ENCODE measurements at places on chromosomes 5 and 9.
A peak's percentile ranks its signal among the peaks of the same experiment; 100 is the strongest.

GRCh38 chr9:2337131-2337530 is 284.5 kb upstream of the VLDLR start:
- no peak for DNase-seq

GRCh38 chr5:78574731-78575161 is 73.8 kb downstream of the LHFPL2 start:
- no peak for DNase-seq

DNA sequence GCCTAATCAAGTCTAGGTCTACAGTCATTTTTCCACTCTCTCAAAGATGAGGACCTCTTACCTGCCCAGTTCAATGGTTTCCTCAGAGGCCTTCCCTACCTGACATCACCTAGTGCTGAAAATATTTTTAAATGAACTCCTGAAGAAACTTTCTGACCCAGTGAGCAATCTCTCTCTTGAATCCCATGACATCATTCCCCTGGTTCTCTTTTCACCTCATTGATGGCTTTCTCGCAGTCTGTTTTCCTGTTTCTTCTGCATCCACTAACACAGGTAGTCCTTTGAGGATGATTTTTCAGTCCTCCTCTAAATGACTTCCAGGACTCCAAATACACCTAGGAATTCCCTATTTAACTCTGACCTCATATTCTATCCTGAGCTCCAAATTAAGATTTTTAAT is 40.3 kb downstream of the SCAI start:
- no peak for DNase-seq

GRCh38 chr5:175895686-175896102 is 24.3 kb downstream of the CPLX2 start:
- no peak for DNase-seq

GRCh38 chr5:156178117-156178516 is 148.8 kb upstream of the SGCD start:
- DNase-seq, result no peak

DNA sequence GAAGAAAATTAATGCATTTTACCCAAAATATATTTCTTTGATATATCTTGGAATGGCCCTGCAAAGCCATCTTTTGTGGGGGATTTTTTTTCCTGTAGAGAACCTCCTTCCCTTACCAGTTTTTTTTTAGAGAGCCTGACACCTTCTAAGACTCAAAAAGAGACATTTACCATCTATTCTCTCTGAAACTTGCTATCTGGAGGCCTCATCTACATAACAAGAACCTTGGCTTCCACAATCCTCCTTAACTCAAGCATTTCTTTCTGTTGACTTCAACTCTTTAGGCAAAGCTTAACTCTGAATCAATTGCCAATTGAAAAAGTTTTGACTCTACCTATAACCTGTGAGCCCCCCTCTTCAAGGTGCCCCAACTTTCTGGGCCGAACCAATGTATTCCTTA is 6.2 kb downstream of the SLC45A2 start:
- DNase-seq, result no peak

DNA sequence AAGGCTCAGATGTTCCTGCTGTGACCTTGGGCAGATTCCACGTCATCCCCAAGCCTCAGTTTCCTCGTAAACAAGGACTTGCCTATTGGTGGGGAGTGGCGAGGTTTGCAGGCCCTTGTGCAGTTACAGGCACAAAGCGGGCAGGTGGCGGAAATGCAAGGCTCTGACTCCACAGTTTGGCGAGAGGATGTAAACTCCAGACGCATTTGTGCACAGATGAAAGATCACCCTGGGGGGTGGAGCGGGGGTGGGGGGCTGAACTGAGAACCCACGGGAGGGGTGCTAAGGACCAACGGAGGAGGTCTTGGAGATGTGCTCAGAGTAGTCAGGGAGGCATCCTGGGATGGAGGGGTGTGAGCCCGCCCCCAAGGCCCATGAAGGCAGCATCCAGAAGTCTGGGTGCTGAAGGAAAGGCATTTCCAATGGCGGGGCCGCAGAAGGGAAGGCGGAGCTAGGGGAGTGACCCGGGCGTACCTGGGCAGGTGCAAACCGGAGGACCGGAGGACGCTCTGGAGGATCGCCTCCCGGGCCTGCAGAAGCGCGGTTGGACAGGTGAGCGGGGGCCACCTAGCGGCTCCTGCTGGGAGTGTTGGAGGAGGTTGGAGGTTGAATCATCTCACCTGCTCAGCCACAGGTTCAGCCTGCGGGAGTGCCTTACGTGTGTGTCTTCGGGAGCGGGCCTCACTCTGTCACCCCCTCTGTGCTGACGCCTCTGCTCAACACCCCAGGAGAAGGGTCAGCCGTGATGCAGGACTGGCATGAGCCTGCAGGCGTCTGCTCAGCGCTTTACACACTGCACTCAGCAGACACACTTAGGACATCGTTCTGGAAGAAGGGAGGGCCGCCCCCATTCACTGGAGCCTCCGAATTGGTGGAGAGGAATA is 1.9 kb upstream of the FIBCD1 start:
- peak; percentile 33 for DNase-seq

DNA sequence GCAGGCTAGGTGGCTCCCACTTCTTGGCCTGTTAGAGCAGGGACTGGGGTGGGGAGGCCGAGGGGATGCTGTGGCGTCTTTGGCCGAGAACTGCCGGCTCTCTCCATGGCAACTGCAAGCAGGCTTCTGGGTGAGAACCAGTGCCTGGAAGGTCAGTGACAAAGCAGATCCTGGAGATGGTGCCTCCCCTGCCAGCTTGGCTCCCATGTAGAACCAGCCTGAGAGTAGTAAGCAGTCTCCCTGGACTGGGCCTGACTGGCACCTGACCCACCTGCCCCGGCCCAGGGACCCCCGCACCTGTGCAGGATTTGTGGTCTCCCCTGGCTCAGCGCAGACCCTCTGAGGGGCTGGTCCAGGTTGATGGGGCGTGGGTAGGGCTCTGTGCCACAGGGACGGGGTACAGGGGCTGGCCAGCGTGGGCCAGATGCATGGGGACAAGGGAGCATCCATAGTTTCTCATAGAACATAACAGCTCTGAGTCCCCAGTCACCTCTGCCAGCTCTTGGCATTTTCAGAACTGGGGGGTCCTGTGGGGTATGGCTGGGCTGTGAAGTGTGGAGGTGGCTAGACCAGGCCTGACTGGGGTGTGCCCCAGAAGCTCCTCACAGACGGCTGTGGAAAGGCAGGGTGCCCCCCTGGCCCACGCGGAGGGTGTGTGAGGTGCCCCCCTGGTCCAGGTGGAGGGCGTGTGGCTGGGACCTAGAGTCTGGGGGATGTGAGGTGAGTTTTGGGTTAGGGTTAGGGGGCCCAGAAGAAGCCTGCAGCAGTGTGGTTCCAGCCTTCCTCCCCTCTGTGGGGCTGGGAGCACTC is 22.2 kb downstream of the CACNA1B start:
- no peak for DNase-seq

DNA sequence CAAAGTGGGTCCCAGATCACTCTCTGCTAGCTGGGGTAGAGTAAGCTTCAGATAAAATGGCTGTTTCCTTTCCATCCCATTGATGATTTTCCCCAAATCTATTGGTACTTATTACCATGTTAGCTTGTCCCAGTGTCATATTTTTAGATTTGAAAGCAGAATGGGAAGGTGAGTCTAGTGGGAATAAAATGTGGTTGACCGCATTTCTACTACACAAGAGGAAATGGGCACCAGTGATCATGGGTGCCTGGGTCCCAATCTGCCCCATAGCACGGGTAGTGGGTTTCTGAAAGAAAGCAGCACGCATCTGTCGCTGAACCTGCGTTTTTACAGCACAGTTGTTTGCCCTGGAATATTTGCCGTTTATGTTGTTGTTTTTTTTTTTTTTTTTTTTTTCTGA is 20.1 kb downstream of the DAPK1 start:
- no peak for DNase-seq

- DNase-seq, result no peak
Measured at GRCh38 chr9:108865037-108865436, 3.0 kb downstream of the ACTL7A start.

All from suppressor macrophage treated with lipopolysaccharide for 4 hours (primary cell).